ENCODE measurements at places on chromosomes 3 and 15. TPM values are rescaled to one million over a fixed set of nuclear protein-coding genes. Genes with fewer than 3 reads are reported as not detected.

DNA sequence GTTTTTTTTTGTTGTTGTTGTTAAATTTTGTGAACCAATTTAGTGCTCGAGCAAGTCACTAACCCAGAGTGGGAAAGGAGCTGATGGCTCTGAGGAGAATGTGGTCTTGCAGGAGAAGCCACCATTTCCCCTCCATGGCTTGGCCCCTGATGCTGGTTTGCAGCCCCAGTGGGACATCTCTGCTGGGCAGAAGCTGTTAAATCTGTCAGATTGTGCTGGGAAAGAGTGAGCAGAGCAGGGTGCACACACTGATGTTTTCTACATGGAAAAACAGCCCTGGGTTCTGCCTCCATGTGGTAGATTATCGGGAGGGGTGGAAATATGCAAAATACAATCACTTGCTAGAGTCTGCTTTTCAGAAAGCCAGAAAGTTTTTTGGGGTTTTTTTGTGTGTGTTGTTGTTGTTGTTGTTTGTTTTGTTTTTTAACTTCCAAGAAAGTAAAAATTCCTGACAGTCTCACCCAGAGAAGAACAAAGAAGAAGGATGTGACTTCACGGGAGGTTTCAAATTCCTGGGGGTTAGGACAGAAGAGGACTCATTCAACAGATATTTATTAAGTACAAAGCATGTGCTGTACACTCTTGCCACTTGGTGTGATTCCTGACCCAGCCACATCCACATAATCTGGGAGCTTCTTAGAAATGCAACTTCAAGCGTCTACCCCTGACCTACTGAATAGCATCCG lies 133.7 kb downstream of the FOXB1 start:
- no peaks in the 10 kb centered on the region for H3K27me3 ChIP-seq
- no peak overlapping the region for H3K27ac ChIP-seq
- no peak for DNase-seq
- H3K4me1 ChIP-seq, result no peaks in the 10 kb centered on the region
- no peak overlapping the region for H3K4me3 ChIP-seq

TMC3 gene
- not detected for total RNA-seq

- no peaks in the 10 kb centered on the region for H3K36me3 ChIP-seq
- no peaks in the 10 kb centered on the region for H3K4me1 ChIP-seq
- H3K4me3 ChIP-seq, result no peak overlapping the region
- H3K27me3 ChIP-seq, result no peaks in the 10 kb centered on the region
- H3K27ac ChIP-seq, result no peak overlapping the region
- DNase-seq, result no peak
Observed at GRCh38 chr15:26065723-26066122, 202.6 kb upstream of the ATP10A start.

SERPINI2 gene
- total RNA-seq, result not detected

DNA sequence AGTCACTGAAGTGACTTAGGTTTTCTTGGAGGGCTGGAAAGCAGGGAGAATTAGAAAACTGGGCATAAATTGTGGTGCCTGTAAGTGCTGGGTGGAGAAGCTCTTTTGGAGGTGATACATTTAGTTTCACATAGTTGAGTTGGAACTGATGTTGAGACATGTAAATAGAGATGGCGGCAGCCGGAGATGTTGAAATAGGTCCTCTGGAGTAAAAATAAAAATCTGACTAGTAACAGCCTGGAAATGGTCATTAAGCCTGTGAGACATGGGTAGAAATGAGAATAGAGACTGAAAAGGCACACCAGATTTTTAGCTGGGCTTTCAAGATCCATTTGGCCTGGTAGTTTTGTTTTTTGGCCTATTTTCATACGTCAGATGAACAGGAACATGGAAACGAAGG lies 2.9 kb upstream of the NIT2 start:
- no peak overlapping the region for H3K4me3 ChIP-seq
- H3K36me3 ChIP-seq, result no peaks in the 10 kb centered on the region
- DNase-seq, result no peak
- H3K27ac ChIP-seq, result no peak overlapping the region
- peaks cover 10% of the 10 kb centered on the region for H3K4me1 ChIP-seq
- no peaks in the 10 kb centered on the region for H3K27me3 ChIP-seq

GRCh38 chr15:69972436-69972835 lies 125.3 kb downstream of the TLE3 start:
- H3K27me3 ChIP-seq, result peaks cover 9% of the 10 kb centered on the region
- H3K4me3 ChIP-seq, result no peak overlapping the region
- no peaks in the 10 kb centered on the region for H3K36me3 ChIP-seq
- no peaks in the 10 kb centered on the region for H3K4me1 ChIP-seq
- H3K27ac ChIP-seq, result no peak overlapping the region

NRROS gene
- 17.0 TPM for total RNA-seq

A4GNT gene
- not detected for total RNA-seq

DNA sequence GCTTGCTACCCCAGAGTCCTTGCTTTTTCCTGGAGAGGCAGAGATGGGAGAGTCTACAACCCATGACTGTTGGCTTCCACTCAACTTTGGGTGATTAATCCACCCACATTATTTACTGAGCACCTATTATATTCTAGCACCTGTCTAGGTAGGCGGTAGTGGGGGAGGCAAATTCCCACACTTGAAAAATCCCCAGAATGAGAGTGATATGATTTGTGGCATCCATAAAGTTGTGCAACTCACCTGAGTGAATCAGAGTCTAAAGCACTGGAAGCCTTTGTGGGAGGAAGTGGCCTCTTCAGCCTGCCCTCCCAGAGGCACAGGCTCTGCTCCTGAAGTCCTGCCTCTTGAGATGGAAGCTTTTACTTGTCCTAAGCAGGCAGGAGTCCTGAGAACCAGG lies 40.4 kb upstream of the CTNNB1 start:
- H3K4me3 ChIP-seq, result no peak overlapping the region
- no peak for DNase-seq
- H3K27ac ChIP-seq, result no peak overlapping the region
- no peaks in the 10 kb centered on the region for H3K4me1 ChIP-seq
- H3K36me3 ChIP-seq, result no peaks in the 10 kb centered on the region

GRCh38 chr15:68786753-68787152 lies 33.9 kb downstream of the ANP32A start:
- no peaks in the 10 kb centered on the region for H3K27me3 ChIP-seq
- peaks cover 45% of the 10 kb centered on the region for H3K36me3 ChIP-seq
- H3K27ac ChIP-seq, result no peak overlapping the region
- H3K4me1 ChIP-seq, result peaks cover 37% of the 10 kb centered on the region
- DNase-seq, result no peak

DNA sequence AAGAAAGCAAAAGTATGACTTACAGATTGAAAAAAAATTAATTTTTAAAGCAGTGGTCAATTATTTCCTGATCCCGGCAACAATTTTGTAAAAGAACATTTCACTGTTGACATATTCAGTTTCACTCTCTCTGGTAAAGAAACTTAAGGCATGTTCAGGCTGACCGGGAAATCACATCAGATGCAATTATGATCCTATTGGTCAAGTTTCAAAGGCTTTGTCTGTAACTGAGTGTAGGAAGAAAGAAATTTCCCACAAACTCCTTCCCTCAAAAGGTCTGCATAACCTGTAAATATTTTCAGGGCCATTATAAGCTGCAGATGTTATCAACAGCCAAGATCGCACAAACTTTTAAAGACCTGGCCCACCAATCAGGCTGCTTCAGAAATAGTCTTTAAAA lies 205.4 kb upstream of the IGF1R start:
- no peak for DNase-seq
- H3K4me3 ChIP-seq, result no peak overlapping the region
- no peaks in the 10 kb centered on the region for H3K4me1 ChIP-seq
- H3K36me3 ChIP-seq, result no peaks in the 10 kb centered on the region
- no peaks in the 10 kb centered on the region for H3K27me3 ChIP-seq

GRCh38 chr15:26899658-26900057 lies 32.8 kb downstream of the GABRA5 start:
- H3K4me3 ChIP-seq, result no peak overlapping the region
- H3K27me3 ChIP-seq, result no peaks in the 10 kb centered on the region
- no peak for DNase-seq
- no peak overlapping the region for H3K27ac ChIP-seq
- no peaks in the 10 kb centered on the region for H3K4me1 ChIP-seq

DNA sequence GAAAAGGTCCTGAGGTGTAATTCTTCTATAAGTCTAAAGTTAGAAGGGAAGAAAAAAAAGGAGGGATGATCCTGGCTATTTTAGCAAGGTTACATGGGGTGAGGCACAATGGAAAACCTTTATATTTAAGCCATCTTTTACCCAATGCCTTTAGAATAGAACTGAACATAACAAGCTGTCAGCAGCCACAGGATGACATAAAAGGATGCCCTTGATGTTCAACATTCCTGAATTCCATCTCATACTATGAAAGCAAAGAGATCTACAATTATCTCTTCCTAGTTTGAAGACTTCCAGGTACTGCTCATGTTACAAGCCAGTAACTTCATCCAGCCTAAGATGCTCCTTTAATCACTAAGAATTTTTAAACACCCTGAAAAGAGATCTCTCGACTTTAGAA lies 26.9 kb downstream of the NEK10 start:
- no peaks in the 10 kb centered on the region for H3K36me3 ChIP-seq
- no peaks in the 10 kb centered on the region for H3K27me3 ChIP-seq
- H3K4me1 ChIP-seq, result no peaks in the 10 kb centered on the region

CCDC13 gene
- total RNA-seq, result 0.44 TPM

DNA sequence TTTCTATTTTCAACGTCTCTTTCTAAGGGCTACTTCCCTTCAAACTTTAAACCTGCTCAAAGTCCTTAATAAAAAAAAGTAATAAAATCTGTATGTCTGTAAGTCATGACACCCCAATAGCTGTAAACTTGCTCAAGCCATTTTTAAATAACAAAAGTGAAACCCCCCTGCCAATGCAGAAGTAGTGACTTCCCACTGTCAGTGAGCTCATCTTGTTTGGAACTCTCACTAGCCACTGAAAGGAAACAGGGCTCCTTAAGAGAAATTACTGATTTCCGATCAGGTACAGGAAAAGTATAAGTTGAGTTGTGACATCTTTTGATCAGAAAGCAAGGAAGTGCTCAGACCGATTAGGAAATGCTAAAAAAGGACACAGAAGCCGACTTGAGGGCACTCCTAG lies 27.6 kb upstream of the GPR171 start:
- H3K36me3 ChIP-seq, result no peaks in the 10 kb centered on the region
- DNase-seq, result no peak
- no peak overlapping the region for H3K27ac ChIP-seq
- no peaks in the 10 kb centered on the region for H3K27me3 ChIP-seq

TRAIP gene
- total RNA-seq, result 21.9 TPM

CXCR6 gene
- 5.9 TPM for total RNA-seq
